HCT116 (cell line): ENCODE measurements at places on chromosomes 3 and 15.

- DNase-seq = no peak
Measured at GRCh38 chr3:17573396-17573795, 169.0 kb downstream of the TBC1D5 start.

DNA sequence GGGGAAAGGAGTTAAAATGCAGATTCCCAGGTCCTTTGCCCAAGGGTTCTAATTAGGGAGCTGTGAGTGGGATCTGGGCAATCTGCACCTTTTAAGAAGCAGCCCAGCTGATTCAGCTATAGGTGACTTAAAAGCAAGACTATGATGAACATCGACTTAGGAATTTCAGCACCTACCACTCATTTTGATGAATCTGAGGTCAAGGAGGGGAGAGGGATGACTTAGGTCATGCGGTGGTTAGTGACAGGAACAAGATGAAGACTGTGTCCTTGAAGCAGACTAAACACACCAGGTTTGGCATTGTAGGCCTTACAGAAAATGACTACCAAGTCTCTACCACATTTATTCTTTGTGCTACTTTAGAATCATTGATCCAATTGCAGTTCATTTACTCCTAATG is 196.3 kb downstream of the DTWD1 start:
- DNase-seq = no peak

DNA sequence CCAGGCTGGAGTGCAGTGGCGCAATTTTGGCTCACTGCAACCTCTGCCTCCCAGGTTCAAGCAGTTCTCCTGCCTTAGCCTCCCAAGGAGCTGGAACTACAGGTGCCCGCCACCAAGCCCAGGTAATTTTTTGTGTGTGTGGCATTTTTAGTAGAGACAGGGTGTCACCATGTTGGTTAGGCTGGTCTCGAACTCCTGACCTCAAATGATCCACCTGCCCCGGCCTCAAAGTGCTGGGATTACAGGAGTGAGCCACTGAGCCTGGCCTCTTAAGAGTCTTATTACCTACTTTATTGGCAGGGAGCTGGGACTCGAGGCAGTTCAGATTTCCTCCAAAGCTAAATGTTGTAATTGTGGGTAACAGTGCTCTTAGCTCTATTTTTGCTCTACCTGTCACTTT is 16.4 kb downstream of the PXYLP1 start:
- no peak for DNase-seq

DNA sequence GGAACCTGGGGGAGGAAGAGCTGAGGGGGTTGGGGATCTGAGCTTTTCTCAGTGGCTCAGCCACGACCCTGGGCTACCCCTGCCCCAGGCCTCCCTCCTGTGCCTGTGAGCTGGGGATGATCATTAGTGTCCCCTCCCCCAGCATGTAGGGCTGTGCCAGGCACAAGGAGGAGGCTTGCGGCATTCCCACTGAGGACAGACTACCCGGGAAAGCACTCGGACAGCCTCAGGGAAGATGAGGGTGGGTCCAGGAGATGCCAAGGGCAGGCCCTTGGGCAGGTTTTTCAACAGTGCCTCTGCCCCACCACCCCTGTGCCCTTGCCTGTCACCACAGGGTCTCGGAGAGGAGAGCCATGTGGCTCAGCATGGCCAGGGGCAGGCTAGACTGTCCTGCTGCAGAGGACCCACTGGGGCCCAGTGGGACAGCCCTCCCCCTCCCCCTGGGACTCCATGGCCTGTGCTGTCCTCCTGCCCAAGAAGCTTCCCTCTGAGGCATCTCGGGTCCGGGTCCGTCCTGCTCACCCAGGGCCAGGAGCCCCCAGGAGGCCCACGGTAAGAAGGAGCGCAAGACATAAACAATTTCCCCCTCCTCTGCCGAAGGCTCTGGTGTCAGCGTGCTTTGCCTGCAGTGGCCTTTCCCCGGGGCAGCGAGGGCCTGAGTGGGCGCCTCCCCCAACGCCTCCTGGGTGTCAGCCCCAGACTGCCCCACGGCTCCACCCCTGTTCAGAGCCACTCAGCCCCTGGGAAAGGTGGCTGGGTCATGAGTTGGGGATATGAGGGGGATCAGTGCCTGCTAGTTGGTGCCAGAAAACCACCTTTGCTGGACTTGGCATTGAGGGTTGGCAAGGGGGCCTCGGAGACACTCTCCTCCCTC is 192.5 kb downstream of the GOLGA6L6 start:
- DNase-seq = no peak

DNA sequence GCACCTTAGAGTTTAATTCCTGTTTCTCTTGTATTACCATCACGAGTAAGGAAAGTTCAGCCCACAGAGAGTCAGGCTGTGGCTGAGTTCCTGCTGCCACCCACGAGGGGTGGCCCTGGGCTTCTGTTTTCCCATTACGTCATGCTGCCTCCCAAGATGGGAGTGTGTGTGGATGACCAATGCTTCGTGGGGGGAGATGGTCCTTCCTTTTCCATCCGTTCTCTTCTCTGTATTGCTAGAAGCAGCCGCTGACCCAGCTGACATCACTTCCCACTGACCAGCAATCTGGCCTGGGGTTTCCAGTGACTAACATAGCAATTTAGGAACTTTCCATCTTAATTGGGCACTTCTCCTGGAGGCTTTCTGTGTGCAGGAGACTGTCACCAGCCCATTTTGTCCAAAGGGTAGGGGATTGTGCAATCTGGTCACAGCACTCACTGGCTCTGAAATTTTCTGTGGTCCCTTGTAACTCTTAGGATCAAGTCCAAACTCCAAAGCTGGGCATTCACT is 9.3 kb downstream of the IRAK2 start:
- no peak for DNase-seq

GRCh38 chr15:57321973-57322601 is 54.2 kb upstream of the CGNL1 start:
- DNase-seq = no peak

- no peak for DNase-seq
Measured at GRCh38 chr3:14133876-14134275, 9.0 kb downstream of the TMEM43 start.

DNA sequence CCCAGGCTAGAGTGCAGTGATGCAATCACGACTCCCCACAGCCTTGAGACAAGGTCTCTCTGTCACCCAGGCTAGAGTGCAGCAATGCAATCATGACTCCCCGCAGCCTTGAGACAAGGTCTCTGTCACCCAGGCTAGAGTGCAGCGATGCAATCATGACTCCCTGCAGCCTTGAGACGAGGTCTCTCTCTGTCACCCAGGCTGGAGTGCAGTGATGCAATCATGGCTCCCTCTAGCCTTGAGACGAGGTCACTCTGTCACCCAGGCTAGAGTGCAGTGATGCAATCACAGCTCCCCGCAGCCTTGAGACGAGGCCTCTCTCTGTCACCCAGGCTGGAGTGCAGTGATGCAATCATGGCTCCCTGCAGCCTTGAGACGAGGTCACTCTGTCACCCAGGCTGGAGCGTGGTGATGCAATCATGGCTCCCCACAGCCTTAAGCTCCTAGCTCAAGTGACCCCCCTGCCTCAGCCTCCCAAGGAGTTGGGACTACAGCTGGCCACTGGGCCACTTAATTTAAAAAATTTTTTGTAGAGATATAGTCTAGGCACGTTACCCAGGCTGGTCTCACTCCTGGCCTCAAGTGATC is 26.1 kb downstream of the TFRC start:
- DNase-seq = no peak

- DNase-seq = no peak
Measured at GRCh38 chr3:77686560-77686959, 646.7 kb downstream of the ROBO2 start.

- DNase-seq = no peak
Measured at GRCh38 chr15:29522373-29523276, 253.0 kb upstream of the NSMCE3 start.

- DNase-seq = no peak
Measured at GRCh38 chr15:55652359-55652758, 64.2 kb upstream of the PYGO1 start.

- no peak for DNase-seq
Measured at GRCh38 chr3:179697736-179698332, 45.0 kb downstream of the USP13 start.

DNA sequence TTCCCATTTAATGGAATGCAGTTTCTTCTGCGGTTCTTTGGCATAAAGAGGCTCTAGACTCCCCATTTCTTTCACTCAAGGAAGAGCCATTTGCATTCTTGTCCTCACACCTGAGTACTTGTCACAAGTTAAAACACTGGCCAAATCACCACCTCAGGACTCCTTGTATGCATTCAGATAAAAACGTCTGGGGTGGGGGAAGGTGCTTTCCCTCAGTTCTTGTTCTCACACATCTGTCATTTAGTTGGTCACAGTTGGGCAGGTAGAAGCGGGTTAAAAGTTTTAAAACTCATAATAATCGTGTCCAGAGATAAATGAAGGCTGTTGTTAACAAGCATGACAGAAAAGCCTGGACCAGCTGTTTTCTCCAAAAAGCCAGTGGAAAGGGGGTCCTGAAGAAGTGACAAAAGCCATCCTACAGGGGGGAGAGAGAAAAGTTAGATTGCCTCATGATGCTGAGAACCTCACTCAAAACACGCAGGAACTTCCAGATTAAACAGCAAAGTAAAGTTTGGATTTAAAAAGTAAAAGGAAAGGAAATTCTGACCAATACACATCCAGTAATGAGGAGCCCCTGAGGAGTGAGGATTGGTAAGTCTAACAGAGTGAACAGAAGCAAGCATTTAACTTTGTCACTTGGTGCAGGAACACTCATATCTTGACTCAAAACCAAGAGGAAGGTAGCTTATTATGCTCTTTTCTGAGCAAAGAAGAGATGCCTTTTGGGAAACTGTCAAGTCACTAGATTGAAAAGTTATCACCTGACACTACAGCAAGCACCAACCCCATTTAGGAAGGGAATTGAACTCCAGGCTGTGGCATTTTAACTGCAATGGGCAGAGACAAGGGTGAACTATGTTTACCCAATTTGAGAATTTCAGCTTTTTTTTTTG is 2.8 kb downstream of the BCL2L10 start:
- DNase-seq = no peak

- DNase-seq = no peak
Measured at GRCh38 chr15:99105514-99106341, 848 bp downstream of the SYNM start.

DNA sequence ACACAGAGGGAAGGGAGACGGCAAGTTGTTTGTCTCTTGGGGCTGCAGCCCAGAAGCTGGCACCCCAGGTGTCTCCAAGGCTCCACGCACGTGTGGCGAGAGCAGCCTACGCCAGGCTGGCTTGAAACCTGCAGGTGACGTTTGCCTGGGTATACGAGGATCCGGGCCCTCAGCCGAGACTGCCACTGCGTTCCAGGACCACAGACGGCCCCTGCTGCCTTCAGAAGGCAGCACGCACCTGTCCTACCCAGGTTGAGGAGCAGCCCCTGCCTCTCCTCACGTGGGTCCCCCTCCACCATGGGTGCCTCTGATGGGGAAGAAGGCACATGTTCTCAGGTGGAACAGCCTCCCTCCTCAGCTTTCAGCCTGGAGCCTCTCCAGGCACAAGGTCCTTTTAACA is 75.3 kb upstream of the PRR20G start:
- DNase-seq = no peak

GRCh38 chr3:187880441-187880840 is 135.2 kb upstream of the BCL6 start:
- DNase-seq = no peak

DNA sequence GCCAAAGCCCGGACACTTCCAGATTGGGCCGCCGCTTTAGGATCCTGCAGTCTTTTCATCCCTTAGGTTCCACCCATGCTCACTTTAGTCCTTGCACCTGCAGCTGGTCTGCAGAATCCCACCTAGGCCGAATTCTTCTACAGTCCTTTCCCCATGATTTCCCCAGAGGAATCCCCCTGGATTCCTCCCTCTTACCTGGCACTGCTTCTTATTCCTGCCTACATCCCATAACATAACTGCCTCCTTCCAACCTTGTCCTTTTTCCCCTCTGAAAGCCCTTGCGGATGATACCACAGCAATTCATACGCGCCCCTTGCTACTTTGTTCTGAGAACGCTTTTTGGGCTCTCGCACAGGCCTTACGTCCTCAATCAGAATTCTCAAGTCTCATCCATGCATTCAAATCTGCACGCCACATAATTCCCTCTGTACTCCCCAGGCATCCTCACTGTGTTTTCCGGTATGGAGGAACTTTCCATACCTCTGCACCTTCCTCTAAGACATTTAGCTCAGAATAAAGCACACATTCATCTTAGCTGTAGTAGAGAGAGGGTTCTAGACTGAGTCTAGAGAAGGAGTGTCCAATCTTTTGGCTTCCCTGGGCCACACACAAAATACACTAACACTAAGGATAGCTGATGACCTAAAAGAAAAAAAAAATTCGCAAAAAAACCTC is 619 bp downstream of the EIF2AK4 start:
- DNase-seq = no peak

GRCh38 chr3:51874411-51874810 is 990 bp downstream of the IQCF5 start:
- DNase-seq = no peak

GRCh38 chr3:32359766-32360492 is 31.7 kb upstream of the CMTM7 start:
- DNase-seq = no peak

DNA sequence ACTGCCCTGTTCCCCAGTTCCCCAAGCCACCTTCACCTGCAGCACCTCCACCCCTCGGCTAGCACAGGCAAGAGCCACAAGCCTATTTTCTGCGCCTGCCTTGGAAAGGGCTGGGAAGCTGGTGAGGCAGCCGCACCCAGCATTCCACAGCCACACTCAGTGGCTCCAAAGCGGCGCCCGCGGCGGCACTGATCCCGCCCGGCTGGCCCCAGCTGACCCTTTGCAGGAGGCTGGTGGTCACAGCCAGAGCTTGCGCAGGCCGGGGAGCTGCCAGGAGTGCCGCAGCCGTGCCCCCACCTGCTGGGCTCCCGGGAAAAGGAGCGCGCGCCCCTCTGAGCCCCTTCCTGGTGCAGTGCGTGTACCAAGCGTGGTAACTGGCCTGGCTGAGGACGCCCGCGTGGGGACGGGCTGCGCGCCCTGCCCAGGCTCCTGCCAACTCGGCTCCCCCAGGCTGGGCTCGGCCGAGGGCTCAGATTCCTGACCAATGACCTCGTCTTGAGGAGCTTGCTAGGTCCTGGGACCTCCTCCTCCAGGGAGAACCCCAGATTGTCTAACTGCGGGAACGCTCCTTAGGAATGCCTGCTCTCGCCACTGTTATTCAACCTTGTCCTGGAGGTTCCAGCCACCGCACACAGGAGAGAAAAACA is 13.3 kb downstream of the GRAMD2A start:
- DNase-seq = peak; percentile 13

DNA sequence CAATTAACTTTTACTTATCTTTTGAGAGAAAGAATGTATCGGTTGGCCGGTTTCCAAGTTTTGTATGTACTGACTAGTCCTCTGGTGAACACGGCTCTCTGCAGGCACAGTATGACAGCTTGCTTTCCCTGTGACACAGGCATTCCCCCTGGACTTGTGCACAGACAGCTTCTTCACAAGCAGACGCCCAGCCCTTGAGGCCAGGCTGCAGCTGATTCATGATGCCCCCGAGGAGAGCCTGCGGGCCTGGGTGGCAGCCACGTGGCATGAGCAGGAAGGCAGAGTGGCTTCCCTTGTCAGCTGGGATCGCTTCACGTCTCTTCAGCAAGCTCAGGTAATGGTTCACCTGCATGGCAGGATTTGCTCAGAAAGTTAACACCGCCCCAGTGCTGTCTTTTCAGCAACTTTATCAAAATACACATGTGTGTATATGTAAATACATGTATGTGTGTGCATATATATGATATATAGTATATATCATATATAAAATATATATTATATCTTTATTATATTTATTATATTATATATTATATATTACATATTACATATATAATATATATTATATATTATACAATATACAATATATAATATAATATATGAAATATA is 25.5 kb downstream of the FAN1 start:
- no peak for DNase-seq
